ENCODE measurements at places on chromosomes 1 and 21. TPM values are rescaled to one million over a fixed set of nuclear protein-coding genes. Genes with fewer than 3 reads are reported as not detected.

DNA sequence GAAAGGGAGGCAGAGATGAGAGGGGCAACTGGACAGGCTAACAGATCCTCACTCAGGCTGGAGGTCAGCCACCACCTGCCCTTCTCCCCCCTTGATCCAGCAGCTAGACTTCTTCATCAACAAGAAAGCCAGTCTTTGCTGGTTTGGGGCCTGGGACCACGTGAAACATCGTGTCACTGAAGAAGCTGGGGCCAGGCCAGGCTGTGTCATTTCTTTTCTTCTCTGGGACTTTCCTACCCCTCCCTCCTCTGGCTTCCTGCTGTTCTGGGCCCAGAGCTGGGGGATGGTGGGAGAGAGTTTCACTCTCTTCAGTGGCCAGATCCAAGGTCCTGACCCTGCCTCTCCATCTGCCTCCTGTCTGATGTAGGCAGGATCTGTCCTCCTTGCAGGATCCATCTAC, 18.1 kb upstream of the SLC26A9 start:
- no peak for DNase-seq

- peak; percentile 48 for DNase-seq
These were observed 17.6 kb upstream of the PEX10 start for GRCh38 chr1:2429780-2430591.

- DNase-seq, result peak; percentile 69
These were observed 82.5 kb downstream of the DESI2 start for GRCh38 chr1:244735404-244735803.

DNA sequence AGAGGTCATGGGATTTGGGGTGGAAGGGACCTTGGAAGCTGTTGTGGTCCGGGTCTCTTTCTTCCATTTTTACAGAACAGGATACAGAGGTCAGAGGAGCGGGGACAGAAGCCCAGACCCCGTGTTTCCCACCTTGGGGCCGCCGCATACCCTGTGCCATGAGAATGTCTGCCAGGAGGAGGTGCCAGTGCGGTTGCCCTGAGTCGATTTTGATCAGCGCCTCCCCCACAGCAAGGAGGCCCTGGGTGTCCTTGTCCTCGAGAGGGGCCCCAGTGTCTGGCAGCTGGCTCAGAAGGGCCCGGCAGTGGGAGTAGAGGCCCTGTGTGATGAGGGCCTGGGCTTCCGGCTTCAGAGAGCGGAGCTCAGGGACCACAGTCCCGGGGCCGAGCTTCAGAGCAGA, 12.3 kb upstream of the MMEL1 start:
- no peak for DNase-seq

The KPRP gene
- total RNA-seq, result not detected

- no peak for DNase-seq
These were observed 5.6 kb downstream of the COL6A1 start for GRCh38 chr21:45987121-45987711.

The IVL gene
- 1.6 TPM for total RNA-seq

The RHCE gene
- 2.0 TPM for total RNA-seq

DNA sequence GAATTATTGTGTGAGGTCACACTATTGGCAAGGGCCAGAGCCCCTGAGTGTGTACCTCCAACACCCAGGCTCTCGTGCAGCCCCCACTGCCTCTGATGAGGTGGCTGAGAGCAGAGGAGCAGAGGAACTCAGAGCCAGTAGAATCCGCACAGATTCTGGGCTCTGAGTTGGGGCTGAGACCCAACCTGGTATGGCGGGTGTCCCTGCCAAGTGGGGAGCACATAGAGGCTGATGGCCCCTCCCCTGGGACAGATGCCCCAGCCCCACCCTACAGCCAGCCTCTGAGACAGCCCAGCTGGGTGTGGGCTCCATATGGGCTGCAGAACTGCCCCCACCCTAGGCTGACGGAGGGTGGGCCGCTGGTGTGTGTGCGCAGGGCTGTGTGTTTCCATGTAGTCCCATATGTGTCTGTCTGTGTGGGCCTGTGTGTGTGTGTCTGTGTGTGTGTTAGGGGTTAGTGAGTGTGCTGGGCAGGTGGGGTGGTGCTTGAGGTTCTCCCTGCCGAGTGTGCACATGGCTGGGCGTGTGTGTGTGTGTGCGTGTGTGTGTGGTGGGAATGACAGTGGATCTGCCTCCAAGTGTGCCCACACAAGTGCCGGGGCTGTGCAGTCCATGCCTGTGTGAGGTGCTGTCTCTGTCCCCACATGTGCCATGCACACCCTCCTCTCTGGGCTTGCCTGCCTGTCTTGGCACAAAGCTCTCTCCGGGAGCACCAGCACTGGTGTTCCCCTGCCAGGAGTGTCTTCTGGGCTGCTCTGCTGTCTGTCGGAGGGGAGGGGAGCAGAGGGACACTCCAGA, 24.4 kb downstream of the FOXO6 start:
- no peak for DNase-seq

The FCN3 gene
- total RNA-seq, result 0.26 TPM

The KCNN3 gene
- total RNA-seq, result not detected

The COL6A2 gene
- 12.6 TPM for total RNA-seq

The ANGPTL3 gene
- total RNA-seq, result not detected

The OR4F16 gene
- total RNA-seq, result not detected

The PMF1 gene
- total RNA-seq, result 55.9 TPM

DNA sequence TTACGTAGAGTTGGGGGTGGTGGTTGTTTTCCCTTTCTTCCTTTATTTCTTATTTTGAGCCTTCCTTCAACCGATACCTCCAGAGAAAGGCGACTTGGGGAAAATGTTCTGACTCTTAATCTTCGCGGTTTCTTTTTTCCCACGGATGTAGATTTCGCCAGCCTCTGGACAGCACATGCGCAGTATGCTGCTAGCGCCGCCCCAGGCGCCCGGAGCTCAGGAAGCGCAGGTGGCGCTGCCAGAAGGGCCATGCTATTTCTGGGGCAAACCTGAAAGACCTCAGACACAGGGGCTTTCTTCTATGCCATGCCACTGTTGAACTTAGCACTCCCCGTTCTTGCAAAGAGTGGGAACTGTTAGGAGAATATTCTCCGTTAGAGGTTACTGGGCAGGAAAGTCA, 392.1 kb downstream of the KIF26B start:
- DNase-seq, result peak; percentile 5

GRCh38 chr1:33324677-33325575, 4.0 kb upstream of the A3GALT2 start:
- DNase-seq, result no peak

DNA sequence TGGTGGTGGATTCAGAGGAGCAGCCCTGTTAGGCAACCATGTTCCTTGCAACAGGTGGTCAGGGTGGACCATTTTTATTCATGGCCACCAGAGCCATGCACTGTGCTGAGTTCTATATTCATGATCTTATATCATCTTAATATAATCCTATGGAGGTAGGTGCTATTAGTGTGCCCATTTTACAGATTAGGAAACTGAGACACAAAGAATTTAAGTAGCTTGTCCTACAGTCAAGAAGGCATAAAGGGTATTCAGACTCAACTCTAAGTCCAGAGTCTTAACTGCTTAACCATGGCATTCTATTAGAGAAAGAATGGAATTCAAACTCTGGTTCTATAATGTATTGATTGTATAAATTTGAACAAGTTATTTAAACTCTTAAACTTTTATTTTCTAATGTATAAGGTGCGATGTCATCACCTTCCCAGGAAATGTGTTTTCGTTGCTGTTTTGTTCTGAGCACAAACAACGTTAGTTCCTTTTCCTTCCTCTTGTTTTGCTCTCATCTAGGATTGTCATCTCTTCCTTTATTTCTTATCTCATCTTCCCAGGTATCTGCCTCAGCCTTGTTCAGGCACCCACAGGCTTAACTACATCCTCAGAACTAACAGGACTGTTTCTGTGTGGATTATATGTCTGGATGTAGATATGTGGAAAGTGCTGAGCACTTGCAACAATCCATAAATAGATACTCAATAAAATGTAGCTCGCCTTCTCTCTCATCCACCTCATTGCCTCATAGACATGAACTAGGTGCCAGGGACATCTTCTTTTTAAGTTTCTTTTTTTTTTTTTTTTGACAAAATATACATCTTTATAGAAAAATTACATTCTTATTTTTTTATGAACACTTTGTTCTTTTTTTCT, 207.1 kb downstream of the NFIA start:
- DNase-seq, result no peak

DNA sequence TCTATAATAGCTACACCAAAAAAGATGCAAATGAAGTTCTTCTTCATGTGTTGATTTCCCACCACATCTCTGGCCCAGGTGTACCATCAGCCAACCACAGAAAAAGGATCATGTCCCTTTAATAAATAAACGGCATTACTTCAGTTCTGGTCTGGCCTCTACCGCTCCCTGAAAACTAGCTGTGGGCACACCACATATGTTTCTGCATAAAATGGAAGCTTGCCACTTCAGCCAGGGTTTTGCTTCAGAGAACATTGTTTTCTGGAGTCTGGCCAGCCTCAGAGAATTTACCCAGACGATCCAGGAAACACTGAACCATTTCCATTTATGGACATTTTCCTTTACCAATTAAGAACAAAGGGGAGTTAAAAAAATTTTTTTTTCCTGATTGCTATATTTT, 5.8 kb upstream of the LAMC2 start:
- peak; percentile 56 for DNase-seq

- no peak for DNase-seq
These were observed 74.5 kb downstream of the ITPKB start for GRCh38 chr1:226664413-226665101.

DNA sequence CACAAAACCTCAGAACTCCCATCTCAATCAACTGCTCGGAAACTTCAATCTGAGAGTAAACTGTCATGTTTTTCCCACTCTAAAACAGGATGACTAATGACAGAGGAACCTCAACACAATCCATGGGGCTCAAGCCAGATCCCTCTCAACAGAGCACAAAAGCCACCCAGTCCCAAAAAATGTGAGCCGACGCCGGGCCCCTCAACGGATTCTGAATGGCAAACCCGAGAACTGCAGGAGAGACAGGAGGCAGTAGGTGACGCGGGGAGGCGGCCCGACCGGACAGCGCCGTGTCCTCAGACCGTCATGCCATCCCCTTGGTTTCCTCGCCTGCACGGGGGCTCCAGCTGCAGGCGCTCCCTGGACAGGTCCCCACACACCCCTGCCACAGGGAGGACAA, 53.4 kb downstream of the SSBP3 start:
- no peak for DNase-seq

The TLCD4 gene
- 0.53 TPM for total RNA-seq

- DNase-seq, result no peak
These were observed 58.5 kb downstream of the UMODL1 start for GRCh38 chr21:42129300-42130266.

GRCh38 chr1:88544195-88544594, 139.9 kb upstream of the PKN2 start:
- no peak for DNase-seq

The GBP5 gene
- total RNA-seq, result 0.26 TPM

GRCh38 chr1:112504661-112505399, 3.9 kb upstream of the WNT2B start:
- no peak for DNase-seq

DNA sequence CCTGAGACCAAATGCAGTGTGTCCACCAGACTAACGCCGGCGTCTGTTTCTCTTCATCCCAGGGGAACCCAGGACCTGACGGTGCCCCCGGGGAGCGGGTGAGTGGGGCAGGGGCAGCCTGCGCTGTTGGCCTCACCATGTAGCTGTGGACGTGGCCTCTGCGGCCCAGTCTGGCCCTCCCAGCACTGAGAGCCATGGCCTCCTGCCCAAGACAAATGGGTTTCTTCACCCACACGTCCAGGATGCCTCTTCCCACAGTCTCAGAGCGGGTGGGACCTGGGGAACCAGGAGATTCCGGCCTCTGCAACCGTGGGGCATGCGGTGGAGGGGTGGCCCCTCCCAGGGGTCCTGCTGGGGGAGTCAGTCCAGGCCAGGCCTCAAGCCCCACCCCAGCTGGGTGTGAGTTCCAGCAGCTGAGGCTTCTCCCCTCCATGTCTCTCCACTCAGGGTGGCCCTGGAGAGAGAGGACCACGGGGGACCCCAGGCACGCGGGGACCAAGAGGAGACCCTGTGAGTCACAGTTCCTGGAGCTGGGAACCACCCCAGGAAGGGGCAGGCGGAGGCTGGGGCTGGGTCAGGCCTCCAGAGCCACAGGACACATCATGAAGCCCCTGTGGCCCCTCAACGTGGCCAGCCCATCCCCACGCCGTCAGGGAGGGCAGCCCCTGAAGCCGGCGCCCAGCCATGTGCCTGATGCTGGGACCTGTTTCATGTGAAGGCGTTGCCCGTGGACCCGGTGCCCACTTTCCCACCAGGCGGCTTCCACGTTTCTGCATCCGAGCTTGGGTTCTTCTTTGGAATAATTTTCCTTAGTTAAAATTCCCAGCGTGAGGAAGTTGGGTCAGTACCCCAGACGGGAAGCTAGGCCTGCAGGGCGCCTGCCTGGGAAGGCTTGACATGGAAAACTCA, 11.0 kb downstream of the COL6A1 start:
- DNase-seq, result no peak

- peak; percentile 5 for DNase-seq
These were observed 32.0 kb downstream of the NTPCR start for GRCh38 chr1:232982238-232982944.

DNA sequence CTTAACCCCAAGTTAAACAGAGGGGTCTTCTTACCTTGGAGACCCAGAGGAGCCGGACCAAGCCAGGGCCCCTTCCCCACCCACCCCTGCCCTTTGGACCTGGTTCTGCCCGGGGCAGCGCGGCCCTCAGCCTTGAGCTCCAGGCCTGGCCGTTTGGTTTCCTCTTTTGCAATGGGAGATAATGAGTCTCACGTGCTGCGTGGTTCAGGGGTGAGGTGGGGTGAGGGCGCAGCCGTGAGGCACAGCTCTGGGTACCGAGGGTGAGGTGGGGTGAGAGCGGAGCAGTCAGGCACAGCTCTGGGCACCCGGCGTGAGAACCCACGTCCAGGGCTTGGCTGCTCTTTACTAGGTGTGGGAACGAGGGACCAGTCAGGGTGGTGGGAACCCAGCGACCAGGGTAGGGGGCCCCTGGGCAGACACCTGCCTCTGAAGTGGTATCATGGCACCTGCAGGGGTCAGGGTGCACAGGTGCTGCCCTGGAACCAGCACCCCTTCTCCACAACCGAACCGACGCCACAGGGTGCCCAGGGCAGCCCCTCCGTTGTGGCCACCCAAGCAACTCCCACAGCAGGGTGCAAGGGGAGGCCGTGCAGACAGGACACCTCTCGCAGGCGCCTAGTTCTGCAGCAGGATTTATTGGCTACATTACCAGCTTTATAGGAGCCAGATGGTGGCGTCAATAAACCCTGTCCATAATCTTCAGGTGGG, 182.2 kb downstream of the PRDM16 start:
- DNase-seq, result no peak

- peak; percentile 98 for DNase-seq
These were observed 58.9 kb upstream of the GNG4 start for GRCh38 chr1:235708390-235708962.

The PIK3CD gene
- total RNA-seq, result 5.0 TPM

DNA sequence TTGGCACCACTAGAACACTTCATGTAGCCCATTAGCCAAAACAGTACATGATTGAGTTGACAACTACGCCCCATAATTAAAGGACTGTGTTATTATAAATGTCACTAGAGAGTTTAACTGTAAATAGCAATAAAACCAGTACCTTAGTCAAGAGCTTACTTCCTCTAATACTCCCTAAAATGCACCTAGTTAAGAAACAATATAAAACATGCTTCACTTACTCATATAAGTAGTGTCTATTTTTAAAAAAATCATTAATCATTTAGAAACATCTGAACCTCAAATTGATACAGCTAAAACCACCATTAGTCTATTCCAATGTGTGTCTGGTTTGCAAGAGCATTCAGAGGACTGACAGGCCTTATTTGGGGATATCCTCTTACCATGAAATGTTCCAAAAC, 25.3 kb downstream of the PTP4A2 start:
- no peak for DNase-seq

GRCh38 chr1:93707956-93708355, 26.3 kb upstream of the BCAR3 start:
- DNase-seq, result peak; percentile 29
